ENCODE measurements at places on chromosomes 7 and 10. TPM values are rescaled to one million over a fixed set of nuclear protein-coding genes. Genes with fewer than 3 reads are reported as not detected.

DNA sequence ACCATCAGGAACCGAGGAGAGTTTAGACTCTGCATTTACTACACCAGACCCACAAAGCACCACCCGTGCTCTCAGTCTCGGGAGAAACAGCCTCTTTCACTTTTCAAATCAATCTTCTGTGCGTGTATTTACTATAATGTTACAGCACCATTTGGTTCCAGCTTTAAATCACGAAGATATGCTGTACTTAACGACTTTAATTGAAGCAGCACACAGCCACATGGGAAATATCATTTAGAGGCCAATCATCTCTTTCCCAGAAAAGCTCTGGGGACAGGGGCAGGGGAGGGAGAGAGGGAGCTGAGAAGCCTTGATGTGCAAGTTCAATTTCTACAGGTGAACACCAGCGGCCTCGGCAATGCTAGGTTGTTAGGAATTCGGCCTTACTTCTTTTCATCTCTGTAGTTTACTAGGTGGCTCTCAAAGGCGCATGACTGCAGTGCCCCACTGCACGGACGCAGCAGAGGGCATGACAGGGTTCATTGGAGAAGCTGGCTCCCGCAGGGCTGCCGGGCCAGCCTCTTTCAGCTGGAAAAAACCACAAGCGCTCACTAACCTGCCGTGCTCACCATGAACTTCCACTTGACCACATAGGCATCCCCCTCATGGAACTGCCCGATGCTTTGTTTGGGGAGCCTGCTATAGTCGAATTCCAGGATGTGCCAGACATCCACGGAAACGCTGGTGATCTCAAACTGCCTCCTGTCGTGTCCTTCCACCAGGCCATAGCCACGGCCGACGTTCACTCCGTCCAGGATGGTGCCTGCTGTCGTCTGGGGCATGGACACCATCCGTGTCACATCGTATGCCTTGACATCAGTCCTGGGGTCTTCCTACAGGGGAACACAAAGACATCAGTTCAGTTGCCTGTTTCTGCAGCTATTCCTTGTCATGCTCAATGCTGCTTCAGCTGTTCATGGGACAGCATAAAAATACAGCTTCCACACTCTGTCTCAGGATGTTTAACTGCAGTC, 154.5 kb downstream of the SVIL start:
- DNase-seq = no peak

GRCh38 chr7:127943541-127944521, 87.4 kb downstream of the LRRC4 start:
- peak; percentile 27 for DNase-seq

DNA sequence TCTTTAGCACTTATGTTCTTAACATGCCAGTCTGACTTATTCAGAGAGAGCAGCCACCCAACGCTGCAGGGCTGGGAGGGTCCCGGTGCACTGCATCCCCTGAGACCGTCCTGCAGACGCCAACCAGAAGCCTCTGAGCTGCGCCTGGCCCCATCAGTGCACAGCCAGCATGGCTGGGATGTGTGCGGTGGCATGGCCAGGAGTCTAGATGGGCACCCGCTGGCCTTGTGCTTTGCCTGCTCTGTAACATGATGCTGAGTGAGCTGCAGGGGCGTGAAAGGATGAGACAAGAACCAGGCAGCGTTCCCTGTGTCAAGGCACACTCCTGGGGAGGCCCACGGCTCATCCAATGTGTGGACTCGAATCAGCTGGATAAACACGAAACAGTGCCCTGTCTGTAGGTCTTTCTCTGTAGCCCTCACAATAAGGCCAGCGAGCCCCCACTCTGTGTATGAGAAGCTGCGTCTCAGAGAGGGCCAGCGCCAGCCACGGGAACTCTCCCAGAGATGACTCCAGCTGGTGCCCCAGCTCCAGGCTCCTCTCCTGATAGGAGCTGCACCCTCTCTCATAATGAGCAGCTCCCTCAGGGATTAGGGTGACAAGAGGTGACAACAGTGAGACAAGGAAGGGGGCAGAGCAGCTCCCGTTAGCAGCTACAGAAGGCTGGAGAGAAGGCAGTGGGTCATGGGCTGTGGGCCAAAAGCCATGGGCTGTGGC, 96.8 kb downstream of the TNS3 start:
- DNase-seq = no peak

GRCh38 chr7:30163231-30163894, 28.6 kb downstream of the MTURN start:
- DNase-seq = no peak

DNA sequence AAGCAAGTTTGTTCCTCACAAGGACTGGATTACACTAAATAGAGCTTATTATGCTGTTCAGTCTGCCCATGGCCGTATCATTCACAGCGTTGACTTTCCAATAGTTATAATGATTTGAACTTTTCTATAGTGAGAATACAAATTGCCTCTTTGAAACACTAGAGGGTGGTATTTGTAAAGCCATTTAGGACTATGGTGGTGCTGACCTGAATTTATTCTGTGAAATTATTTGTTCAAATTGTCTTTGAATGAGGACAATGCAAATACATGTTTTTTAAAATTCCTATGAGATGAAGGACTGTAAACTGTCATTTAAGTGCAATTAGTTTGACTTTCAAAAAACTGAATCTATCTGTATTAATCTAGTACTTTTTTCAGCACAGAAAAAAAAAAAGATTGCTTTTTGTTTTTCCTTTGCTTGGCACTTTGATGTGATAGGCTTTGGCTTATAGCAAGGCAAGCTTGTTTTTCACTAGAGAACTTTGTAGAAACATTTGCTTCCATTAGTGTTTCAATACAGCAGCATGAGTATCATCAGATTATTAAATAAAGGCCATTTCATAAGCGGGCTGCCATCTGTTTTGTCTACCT, 122.7 kb upstream of the TMEM229A start:
- DNase-seq = no peak

GRCh38 chr10:12606461-12606860, 257.1 kb downstream of the CAMK1D start:
- no peak for DNase-seq

GRCh38 chr10:50997461-50997860, 76.8 kb upstream of the PRKG1 start:
- DNase-seq = no peak

DNA sequence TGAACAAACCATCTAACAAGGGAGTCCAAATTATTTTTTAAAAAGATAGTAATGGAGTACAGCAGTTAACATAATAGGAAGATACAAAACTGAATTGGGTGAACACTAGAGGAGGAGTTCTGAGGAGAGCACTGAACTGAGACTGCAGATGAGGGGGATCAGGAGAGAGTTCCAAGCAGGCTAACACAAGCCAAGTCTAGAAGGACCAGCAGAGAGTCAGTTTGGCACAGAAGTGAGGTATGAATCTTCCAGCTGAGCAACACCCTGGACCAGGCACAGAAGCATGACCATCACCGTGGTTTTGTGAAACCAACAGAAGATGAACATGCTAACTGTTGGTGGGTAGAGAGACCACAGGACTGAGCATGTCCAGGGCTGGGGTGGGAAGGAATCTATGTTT, 30.8 kb upstream of the PLCE1 start:
- DNase-seq = no peak

GRCh38 chr10:107409522-107409921, 245.0 kb upstream of the SORCS1 start:
- DNase-seq = no peak

DNA sequence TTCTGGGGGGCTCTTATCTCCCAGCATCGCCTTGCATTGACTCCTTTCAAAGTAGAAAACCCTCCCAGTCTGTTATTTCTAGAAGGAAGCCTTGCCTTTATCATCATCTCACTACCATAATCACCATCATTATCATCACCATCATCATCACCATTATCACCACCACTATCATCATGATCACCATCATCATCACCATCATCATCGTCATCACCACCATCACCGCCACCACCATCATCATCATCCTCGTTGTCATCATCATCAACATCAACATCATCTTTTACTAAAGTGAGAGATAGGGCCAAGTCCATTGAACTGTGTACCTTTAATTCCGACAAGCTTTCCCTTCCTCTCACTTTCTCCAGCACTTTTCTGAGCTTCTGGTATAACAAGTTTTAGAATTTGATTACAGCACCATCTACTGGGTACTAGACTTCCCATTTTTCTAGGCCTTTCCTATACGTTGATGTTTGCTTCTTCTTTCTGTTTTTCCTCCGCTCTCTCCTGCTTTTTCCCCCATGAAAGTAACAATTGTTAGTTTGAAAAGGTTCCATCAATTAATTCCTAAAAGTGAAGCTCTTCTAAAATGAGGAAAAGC, 226.4 kb downstream of the BUB3 start:
- peak; percentile 54 for DNase-seq

DNA sequence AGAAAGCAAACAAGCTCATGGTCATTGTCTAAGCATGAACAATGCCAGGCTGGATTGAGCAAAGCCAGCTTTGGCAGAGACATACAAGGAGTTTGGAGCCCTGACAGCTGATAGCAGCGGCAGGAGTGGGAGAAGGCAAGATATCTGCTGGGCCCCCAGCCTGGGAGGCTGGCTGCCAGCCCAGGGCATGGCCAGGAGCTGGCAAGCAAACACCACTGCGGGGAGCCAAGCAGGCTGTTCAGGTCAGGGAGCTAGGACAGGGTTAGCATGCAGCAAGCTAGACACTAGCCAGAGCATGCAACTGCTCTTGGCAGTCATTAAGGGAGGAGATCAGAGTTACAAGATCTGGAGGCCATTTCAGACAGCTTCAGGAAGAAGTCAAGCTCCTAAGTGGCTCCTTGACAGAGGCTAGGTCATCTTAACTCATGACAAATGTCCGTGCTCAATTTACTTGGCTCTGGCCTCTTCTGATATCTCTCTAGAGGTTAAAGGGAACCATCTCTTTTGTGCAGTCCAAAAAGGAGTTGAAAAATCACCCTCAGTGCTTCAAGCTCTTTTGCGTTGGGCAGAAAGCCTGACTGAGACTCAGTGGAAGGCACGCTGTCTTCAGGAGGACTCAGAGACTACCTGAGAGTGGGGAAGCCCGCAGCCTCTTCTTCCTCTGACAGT, 436.8 kb upstream of the C7orf33 start:
- DNase-seq = no peak

DNA sequence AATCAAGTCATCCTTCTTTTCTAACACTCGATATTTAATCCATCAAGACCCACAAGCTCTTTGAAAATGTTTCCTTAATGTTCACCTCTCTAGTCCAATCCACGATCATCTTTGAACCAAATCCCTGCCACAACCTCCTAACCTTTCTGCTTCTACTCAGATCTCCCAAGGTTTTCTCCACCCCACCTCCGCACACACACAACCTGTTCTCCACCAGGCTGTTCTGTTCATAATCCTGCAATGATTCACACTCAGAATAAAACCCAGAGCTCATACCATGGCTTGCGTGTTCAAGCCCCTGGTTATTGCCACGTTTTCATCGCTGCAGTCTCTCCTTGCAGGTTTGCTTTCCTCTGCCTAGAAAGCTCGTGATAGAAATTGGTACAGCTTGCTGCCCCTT, 53.8 kb upstream of the BAMBI start:
- DNase-seq = no peak

GRCh38 chr10:62456611-62457101, 82.5 kb downstream of the ZNF365 start:
- no peak for DNase-seq

GRCh38 chr10:34609287-34609940, 205.7 kb downstream of the PARD3 start:
- DNase-seq = no peak

GRCh38 chr10:43444897-43445466, 8.1 kb downstream of the ZNF487 start:
- no peak for DNase-seq

DNA sequence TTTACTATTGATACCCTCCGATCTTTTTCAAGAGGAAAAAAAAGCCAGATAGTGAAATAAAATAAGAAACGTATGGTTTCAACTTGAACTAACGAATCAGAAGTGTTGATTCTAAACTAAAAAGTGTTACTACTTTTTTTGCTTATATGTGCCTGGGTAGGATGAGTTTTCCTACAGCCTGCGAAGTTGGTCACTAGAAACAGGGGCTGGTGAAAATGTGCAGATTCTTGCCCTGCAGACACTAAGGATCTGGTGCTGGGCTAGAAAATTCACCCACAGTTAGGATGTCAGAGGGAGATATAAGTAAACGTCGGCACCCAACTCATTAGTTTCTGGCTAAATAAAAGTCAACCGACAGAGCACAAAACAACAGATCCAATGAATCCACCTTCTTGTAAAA, 298.7 kb upstream of the NFE2L3 start:
- DNase-seq = no peak

Gene DYDC1
- 0.41 TPM for total RNA-seq

Gene ARF5
- total RNA-seq = 102 TPM

Gene GPR15LG
- not detected for total RNA-seq

Gene HPSE2
- total RNA-seq = not detected

Gene LBX1
- not detected for total RNA-seq

Gene SPDYE16
- total RNA-seq = 0.41 TPM

Gene EPHA1
- 0.41 TPM for total RNA-seq

Gene COL13A1
- total RNA-seq = 2.0 TPM

Gene HABP2
- not detected for total RNA-seq
